ENCODE measurements at places on chromosomes 1 and 21.

DNA sequence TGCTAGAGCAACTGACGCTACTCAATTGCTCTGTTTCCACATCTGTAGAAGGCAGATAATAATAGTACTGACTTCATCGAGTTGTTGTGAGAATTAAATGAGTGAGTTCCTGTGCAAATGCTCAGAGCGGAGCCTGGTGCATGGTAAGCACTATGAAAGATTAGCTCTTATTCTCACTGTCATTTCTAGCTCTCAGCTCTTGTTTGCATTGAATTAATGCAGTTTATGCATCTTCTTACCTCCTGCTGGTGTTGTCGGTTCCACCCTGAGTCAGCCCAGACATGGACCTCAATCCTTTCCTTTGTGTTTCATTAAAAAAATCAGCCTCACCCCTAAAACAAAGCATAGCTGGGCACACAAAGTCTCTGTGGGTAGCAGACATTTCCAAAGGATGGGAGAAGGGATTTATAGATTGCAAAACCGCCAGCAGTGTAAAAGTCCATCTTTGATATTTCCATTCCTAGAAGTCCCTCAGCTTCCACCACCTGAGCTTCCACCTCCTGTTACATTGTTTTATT, 254.4 kb upstream of the CSF3R start:
- DNase-seq = no peak

GRCh38 chr1:239896569-239896968, 195.1 kb upstream of the FMN2 start:
- no peak for DNase-seq

DNA sequence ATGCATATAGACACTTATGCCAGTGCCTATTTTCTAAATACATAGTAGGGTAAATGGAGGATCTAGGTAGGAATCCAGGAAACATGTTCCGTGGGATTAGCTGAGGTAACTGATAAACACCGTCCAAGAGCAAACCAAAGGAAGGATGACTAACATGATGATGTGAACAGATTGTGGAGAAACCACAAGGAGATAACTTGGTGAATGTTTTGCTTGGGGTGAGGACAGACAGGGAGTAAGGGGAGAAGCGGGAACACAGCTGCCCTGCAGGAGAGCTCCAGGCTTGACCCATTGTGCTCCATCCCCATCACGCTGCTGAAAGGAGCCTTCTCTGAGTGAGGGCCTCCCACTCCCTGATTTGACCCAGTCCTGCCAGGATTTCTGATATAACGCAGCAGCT, 87.0 kb upstream of the ZC3H11B start:
- DNase-seq = no peak

DNA sequence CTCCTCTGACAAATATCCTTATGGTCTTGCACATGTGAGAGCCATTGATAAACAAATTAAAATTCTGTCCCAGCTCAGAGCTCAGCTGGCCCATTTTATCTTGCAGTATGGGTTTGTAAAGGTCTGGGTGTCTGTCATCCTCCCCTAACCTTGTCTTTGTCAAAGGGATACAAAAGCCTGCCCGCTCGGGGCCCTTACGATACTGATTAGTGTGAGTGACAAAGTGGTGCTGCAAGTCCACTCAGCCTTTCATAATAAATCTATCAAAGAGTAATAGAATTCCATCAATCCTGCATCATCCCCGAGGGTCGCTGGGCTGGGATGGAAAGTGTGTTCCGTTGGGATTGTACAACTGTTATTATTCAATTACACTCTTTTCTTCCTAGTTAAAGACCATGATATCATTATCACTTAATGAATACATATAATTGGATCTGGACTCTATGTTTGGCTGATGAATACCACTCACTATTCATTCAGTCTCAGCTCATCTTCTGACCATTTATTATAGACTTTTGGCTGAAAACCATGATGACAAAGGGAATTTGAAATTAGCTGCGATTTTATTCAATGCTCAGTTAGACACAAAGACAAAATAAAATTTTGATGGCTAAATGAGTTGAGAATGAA, 122.5 kb upstream of the FOXD3 start:
- DNase-seq = no peak

- no peak for DNase-seq
Measured at GRCh38 chr1:22687191-22687590, 23.4 kb upstream of the EPHB2 start.

DNA sequence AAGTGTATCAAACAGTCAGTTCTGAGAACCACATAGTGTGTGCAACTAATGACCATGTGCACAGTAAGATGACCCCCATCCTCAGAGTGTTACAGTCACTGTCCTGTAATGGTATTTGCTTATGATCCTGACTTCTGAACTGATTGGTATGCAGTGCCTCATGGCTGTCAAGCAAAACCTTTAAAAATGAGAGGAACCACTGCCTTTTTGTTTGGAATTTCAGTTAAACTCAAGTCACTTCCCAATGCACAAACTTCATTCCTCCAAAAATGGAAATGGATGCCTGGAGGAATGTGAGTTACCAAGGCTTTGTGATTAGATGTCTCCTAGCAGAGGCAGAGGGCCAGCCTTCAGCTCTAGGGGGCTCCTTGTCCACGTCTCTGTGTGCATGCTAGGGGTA, 10.5 kb downstream of the C1orf198 start:
- DNase-seq = no peak

DNA sequence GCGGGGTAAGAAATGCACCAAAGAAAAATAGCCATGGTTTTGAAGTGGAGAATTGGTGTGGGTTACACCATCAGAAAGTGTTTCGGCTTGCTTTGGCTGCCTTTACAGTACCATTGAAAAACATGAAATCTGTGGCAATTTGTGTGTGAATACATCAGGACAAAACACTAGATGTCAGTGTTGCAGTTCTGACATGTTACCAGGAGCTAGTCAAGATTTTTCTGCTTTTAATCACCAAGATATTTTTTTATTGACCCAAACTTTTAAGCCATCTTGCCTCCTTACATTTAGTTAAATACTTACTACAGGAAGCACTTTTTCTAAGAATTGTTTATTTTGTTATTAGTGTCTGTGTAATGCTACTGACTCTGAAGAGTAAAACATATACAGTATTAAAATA, 14.3 kb downstream of the RRP15 start:
- DNase-seq = no peak

- DNase-seq = no peak
Measured at GRCh38 chr1:183884526-183884925, 79.6 kb downstream of the RGL1 start.

DNA sequence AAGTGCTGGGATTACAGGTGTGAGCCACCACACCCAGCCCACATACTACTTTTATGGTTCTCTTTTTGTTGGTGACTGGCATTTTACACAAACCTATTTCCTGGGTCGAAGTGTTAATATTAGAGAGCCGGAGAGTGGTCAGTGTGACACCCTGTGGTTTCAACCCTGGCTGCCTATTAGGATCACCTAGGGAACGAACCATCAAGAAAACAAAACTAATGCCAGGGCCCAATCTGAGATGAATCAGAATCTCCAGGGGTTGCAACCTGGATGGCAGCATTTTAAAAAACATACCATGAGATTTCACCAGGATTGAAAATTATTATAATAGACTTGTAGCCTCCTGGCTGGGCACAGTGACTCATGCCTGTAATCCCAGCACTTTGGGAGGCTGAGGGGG, 6.1 kb downstream of the MRPS21 start:
- DNase-seq = no peak

DNA sequence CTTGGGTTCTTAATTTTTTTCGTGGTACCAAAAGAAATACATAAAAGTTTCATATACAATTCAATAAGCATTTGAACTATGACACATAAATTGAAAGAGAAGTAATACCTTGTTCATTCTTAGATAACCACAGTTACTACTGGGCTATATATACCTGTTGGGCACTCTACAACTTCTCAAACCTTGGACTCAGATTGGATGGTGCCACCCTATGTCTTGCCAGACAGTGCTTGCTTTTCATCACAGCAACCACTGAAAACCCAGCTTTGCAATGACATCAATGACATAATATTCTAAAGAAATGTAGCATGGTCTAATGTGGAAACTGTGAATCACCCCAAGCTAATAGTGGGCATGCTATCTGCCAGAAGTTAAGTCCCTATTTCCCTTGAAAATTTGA, 62.8 kb upstream of the DPH5 start:
- DNase-seq = no peak

- DNase-seq = no peak
Measured at GRCh38 chr21:41147096-41147978, 20.6 kb upstream of the BACE2 start.

DNA sequence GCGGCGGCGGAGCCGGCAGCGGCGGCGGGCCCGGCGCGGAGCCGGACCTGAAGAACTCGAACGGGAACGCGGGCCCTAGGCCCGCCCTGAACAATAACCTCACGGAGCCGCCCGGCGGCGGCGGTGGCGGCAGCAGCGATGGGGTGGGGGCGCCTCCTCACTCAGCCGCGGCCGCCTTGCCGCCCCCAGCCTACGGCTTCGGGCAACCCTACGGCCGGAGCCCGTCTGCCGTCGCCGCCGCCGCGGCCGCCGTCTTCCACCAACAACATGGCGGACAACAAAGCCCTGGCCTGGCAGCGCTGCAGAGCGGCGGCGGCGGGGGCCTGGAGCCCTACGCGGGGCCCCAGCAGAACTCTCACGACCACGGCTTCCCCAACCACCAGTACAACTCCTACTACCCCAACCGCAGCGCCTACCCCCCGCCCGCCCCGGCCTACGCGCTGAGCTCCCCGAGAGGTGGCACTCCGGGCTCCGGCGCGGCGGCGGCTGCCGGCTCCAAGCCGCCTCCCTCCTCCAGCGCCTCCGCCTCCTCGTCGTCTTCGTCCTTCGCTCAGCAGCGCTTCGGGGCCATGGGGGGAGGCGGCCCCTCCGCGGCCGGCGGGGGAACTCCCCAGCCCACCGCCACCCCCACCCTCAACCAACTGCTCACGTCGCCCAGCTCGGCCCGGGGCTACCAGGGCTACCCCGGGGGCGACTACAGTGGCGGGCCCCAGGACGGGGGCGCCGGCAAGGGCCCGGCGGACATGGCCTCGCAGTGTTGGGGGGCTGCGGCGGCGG, 1.0 kb downstream of the ARID1A start:
- DNase-seq = peak; percentile 65

GRCh38 chr1:12179111-12179519, 12.3 kb downstream of the TNFRSF1B start:
- peak; percentile 89 for DNase-seq

DNA sequence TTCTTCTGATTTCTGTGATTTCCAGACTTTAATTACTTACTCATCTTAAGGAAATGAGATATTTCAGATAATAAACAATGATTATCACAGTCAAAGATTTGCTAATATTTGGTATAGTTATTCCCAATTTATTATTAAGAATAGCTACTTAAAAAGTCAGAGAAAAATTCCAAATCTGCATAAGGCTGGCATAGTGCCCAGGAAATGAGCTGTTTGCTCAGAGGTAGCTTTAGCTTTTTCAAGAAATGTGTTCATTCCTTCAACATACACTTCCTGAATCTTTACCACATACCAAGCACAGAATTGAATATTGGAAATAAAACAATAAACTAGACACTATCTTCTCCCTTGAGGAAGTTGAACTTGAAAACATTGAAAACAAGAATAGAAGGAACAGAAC, 44.3 kb upstream of the KCNK1 start:
- no peak for DNase-seq

DNA sequence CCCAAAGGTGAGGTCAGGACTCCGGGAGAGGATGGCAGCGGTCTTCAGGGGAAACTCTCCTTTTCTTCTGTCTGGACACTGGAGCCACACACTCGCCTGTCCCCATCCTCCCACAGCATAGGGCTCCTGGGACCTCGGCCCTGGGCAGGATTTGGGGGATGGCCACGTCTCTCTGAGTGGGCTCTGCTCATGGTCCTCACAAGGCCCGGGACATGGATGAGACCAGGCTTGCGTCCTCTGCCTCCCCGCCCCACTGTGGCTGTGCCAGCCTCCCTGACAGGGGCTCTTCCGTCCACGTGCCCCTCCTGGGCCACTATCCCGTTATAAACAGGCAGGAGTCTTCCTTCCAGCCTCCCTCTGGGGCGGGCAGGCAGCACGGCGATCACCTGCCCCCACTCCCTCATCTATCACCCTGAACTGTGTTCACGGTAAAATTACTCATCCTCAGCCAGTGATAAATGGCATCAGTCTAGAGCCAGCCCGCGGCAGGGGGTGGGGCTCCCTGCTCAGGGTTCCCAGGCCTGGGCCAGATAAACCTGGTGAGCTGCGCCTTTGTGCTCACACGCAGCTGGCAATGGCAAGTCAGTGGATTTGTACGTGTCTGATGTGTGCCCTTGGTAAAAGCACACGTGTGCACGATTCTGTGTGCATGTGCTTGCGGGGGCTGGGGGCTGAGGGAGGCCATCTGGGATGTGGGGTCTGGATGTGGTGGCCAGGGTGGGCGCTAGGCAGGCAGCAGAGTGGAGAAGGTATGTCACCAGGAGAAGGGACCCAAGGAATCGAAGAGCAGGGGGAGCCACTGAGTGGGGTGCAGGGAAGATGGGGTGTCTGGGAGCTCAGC, 12.6 kb upstream of the SAMD11 start:
- DNase-seq = no peak

DNA sequence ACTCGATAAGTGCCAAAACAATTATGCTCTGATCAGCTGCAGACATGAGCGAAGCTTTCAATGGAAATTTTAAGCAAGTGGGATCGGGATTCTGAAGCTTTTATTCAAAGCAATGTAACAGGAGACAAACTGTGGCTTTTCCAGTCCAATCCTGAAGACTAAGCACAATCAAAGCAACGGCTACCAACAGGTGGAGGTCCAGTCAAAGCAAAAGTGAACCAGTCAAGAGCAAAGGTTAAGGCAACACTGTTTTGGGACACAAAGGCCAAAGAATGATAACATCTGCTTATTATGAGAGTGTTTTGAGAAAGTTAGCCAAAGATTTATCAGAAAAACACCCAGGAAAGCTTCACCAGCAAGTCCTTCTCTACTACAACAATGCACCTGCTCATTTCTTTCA, 170.1 kb downstream of the SEC16B start:
- no peak for DNase-seq

DNA sequence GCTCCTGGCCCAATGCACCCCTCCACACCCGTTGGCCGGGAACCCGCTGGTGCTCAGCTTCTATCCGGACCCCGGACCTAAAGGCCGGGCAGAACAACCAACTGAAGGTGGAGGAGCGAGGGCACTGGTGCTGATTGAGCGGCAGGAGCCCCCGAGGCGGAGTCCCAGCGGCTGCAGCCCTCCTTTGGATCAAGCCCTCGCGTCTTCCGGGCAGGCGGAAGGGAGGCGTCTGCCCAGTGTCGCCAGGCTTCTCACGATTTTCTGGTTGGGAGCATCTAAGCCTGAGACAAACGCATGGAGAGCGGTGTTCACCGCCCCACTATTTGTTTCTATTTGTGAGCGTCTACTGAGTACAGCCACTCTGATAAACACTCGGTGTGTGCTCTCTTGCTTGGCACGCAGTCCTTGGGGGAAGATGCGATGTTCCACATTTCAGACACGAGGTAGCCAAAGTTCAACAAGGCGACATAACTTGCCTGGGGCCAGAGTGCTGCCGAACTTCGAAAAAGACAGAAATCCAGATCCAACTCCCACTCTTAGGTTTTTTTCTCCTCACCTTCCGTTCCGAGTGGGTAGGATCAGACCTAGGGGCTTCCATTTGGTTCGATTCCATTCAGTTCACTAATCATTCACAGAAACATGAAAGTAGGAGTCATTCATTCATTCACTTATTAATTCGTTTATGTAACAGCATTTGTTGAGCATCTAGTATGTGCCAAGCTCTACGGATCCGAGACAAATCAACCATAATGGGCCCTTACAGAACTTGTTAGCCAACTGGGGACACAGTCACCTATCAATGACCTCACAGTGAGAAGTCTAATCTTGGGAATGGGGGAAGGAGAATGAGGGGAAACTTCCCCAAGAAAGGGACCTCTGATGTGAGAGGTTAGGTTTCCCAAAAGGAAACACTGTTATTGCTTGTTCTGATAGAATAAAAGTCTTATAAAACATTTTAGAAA, 4.9 kb upstream of the DMRTA2 start:
- no peak for DNase-seq

Data from T-helper 1 cell (primary cell).